ENCODE measurements at places on chromosomes 5 and 9.
A peak's percentile ranks its signal among the peaks of the same experiment; 100 is the strongest.

- no peak for DNase-seq
Observed at GRCh38 chr5:118818604-118819003, 169.7 kb downstream of the DTWD2 start.

DNA sequence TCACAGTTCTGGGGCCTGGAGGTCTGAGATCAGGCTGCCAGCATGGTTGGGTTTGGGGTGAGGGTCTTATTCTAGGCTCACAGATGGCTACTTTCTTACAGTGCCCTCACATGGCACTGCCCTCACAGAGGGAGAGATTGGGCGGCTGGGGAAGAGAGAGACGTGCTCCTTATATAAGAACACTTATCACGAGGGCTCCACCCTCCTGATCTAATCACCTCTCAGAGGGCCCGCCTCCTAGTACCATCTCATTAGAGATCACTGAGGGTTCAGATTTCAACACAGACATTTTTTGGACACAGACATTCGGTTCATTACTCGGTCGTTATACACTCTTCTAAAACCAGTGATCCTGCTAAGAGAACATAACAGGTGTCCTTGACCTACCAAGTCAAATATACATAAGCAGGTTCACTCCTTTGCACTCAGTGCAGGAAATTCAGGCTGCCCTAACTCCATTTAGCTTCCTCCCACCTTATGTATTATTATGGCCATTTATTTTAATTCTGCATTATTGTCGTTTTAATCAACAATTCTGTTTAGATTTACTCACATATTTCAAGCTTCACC is 121.7 kb downstream of the ICE1 start:
- DNase-seq = no peak

DNA sequence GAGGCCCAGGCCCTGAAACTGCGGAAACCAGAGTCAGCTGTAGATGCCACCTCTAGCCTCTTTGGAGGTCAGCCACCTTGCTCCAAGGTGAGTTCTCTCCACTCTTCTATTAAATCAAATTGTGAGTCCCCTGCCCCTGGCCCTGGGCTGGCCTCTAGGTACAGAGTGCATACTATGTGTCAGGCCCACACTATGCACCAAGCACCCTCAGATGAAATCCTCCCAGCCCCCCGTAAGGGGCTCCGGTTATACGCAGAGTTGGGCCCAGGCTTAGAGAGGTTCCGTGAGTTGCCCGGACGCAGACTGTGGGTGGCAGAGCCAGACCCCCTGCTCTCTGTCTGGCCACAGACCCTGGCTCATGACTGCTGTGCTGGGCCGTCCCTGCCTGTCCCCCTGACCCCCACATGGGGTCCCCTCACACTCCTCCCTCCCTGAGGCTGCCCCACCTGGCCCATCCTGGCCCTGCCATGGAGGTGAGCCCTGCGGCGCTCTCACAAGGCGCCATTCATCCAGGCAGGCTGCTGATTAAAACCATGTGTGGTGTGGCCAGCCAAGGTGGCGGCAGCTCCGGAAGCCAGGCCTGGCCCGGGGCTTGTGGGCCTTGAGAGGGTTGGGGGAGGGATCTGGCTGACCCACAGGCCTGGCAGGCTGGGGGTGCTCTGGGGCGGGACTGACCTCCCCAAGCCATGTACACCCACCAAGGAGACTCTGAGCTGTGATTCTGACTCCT is 65.5 kb upstream of the SYNPO start:
- DNase-seq = no peak

DNA sequence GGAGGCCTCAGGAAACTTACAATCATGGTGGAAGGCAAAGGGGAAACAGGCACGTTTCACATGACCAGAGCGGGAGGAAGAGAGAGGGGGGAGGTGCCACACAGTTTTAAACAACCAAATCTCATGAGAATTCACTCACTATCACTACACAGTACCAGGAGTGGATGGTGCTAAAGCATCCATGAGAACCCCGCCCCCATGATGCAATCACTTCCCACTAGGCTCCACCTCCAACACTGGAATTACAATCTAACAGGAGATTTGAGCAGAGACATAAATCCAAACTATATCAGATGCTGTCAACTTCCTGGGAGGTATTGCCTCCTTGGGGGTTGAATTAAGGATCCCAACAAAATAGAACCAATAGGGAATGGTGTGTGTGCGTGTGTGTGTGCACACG is 407.1 kb downstream of the MED10 start:
- no peak for DNase-seq

DNA sequence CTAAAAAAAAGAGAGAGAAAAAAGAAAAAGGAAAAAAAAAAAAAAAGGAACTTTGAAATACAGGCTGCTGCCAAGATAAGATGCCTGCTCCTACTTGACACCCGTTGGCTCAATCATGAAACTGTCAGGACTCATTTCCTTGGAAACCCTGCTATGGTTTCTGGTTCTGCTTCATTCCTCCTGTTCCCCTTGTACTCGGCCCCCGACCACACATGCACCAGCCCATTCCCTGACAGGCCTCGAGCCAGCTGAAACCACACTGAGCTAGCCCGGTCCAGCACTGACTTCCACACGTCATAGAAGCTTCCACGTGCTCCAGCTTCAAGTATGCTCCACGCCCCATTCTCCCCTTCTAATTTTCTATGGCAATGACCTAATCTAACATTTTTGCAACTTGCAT is 93.2 kb downstream of the MYO10 start:
- DNase-seq = no peak

DNA sequence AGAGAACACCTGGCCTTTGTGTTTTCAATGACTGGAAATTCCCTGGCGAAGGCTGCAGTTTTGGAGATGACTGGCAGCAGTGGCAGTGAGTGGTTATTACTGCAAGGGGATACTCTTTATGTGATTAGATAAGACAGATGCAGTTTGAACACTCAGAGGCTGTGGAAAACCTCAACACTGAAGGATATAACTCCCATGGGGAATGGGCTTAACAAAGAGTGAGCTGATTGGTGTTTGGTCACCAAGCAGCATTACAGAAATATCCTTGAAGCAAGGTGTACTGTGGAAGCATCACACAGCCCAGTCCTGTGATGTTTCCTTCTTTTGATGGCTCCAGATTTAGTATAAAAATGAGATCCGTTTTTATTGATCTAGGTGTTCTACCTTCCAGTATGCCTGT is 490.7 kb upstream of the PTPRD start:
- no peak for DNase-seq

GRCh38 chr9:5767968-5768932 is 64.7 kb downstream of the ERMP1 start:
- no peak for DNase-seq

DNA sequence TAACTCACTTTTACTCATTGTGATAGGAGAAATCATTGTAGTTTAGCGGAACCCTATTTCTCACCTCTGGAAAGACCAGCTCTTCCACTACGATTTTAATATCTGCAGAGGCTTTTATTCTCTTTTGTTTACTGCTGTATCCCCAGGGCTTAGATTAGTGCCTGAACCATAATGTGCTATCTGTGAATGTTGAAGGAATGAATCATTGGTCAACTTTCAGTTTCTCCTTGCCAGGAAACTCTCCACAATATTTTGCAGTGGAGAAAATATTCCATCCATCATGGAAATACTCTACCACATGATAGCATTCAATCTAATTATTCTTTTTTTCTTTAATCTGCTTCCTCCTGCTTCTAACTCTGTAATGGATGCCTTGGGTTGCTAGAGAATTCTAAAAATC is 263.5 kb upstream of the PTPRD start:
- peak; percentile 23 for DNase-seq

DNA sequence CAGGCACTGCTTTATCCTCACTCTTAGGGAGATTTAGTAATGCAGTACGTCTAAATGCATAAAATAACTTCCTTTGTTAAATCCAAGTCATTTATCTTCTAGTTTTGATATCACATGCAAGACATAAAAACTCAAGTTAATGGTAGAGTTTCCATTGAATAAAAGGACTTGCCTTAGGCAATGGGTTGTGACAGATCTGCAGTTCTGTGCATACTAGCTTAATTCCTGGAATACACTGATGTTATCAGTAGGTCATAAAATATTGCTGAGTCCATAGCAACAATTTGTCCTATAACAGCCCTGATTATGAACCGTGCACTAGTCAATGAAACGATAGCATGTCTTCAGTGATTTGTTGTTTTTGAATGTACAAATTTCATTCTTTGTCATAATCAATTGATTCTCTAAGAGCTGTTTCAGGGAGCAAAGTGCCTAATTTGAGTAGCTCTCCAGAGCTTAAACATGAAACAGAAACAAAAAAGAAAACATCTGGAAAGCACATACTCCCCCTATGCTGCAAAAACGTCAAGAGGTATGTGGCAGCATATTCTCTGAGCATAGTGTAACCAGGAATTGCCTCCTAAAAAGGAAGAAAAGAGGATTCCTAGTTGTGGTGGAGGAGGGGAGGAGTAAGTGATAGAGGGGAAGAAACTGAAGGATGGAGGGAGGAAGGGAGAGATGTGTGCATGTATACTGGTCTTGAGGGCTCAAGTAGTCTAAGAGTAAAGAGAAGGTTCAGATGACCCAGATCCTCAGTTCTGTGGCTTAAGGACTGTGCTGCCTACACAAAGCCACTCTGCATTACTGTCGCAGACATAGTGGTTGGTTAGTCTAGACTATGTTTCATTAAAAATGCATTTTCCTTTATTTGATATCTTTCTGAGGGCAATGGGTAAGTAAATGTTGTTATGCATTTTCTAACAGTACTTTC is 589.2 kb downstream of the PRR16 start:
- no peak for DNase-seq

- no peak for DNase-seq
Observed at GRCh38 chr5:91255396-91256141, 127.5 kb downstream of the ARRDC3 start.

GRCh38 chr9:108933231-108933717 is 650 bp downstream of the ELP1 start:
- peak; percentile 32 for DNase-seq

- DNase-seq = peak; percentile 74
Observed at GRCh38 chr9:127133739-127134167, 11.3 kb upstream of the ANGPTL2 start.

GRCh38 chr5:80541392-80541791 is 28.7 kb downstream of the ANKRD34B start:
- no peak for DNase-seq

GRCh38 chr9:130382096-130382495 is 62.7 kb upstream of the ASS1 start:
- DNase-seq = no peak

DNA sequence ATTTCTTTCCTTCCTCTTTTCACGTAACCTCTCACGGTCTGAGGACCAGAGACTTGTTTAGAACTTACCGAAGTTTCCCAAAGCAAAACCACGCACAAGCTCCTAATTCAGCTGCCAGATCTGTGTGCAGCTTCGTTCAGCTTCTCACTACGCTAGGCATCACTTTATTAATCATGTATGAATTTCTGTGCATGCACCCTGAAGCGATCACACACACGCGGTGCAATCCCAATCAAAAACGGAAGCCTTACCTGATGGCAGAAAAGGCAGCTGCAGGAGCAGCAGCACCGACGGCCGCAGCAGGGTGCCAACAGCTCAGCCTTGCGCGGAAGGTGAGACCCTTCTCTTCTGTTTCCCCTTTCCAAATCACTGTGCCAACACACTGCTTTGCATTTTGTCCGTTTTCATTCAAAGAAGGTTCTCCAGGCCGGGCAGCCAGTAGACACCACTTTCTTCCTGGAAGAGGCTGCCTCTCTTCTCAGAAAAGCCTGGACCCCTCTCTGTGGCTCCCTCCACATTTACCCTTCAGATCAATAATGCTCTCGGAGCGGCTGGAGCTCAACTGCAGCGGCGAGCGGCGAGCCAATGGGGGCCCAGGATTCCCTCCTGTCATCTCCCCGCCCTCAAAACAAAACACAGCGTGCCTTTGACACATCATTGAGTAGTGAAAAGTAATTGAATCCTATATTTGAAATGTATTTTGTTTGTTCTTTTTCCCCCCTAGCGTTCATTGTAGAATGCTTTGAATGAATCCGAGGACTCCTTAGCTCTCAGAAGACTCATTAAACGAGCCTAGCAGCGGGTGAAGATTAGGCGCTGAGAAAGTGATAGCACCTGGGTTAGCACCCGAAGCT is at the start of gene CDH12:
Gene CDH12 (minus strand): TSS at position 538 of the 854 bp plus-strand sequence.
- DNase-seq = no peak

DNA sequence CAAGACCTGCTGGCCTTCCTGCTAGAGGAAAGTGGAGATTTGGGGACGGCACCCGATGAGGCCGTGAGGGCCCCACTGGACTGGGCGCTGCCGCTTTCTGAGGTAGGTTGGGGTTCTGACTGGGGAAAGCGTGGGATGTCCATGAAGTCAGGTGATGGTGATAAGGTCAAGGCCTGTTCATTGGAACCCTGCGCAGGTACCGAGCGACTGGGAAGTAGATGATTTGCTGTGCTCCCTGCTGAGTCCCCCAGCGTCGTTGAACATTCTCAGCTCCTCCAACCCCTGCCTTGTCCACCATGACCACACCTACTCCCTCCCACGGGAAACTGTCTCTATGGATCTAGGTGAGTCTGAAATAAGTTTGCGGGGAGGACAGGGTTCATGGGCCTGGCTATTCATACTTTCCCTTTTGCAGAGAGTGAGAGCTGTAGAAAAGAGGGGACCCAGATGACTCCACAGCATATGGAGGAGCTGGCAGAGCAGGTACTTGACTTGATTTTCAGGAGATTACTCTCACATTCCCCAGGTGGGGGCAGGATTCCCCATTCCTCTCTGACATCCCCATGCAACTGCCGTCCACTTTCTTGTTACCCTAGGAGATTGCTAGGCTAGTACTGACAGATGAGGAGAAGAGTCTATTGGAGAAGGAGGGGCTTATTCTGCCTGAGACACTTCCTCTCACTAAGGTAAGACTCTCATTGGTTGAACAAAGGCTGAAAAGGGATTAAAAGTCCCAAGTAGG is 505 bp downstream of the CREB3 start:
- DNase-seq = peak; percentile 60

DNA sequence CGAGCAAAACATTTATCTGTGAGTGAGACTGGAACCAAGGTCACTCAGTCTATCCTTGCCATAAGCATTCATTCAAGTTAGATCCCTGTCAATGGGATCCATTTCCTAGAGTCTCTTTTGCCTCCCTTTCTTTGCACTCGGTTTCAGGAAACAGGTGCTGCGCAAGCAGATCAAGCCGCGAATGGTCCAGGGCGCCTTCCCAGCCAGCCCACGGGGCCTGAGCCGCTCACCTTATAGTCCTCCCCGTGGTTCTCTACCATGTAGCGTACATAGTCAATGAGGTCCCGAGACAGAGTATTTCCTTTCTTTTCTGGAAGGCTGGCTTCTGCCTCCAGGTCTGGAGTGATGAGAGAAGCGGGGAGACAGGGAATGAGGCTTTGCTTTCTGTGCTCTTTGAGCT is 3.4 kb downstream of the NOP16 start:
- no peak for DNase-seq

- DNase-seq = no peak
Observed at GRCh38 chr5:172564188-172564587, 76.9 kb upstream of the NEURL1B start.

- no peak for DNase-seq
Observed at GRCh38 chr9:126170286-126170823, 156.3 kb upstream of the MVB12B start.

- DNase-seq = no peak
Observed at GRCh38 chr5:173413471-173413982, 85.3 kb upstream of the STC2 start.

- no peak for DNase-seq
Observed at GRCh38 chr5:127236254-127236653, 54.3 kb upstream of the MEGF10 start.

GRCh38 chr5:29005386-29005785 is 1967.0 kb upstream of the CDH9 start:
- no peak for DNase-seq

GRCh38 chr5:16891033-16891432 is 45.1 kb downstream of the MYO10 start:
- no peak for DNase-seq
